NCI-H1105 (cell line): ENCODE measurements at places on chromosomes 6 and 20.

DNA sequence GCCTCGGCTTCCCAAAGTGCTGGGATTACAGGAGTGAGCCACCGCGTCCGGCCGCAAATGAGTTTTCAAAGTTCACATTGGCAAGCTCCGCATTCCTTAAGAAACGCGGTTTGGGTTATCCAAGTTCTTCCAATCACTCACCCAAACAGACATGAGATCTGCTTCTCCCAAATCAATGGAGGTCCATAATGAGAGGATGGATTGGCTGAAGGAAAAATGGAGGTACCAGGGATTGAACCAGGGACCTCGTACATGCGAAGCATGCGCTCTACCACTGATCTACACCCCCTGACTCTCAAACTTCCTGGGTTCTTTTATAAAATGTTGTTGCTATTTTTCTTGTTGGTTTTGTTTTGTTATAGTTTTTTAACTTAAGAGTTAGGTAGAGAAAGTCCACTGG, 170.0 kb downstream of the GPX5 start:
- no peak for DNase-seq

DNA sequence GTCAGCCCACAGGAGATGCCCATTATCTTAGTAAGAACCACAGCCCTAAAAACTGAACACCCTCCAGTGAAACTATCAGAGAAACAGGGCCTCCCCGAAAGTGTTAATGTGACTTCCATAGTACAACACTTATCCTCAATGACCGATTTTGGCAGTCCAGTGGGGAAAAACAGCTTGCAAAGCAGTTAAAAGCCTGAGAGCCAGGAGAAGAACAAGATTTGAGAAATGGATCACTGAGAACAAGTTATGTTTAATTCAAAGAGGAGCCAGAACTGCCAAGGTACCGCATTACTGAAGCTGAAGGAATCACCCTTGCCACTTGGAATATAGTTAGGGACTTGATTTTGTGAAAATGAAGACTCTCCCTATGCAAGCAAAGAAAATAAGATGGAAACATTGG, 236.9 kb downstream of the QKI start:
- no peak for DNase-seq

DNA sequence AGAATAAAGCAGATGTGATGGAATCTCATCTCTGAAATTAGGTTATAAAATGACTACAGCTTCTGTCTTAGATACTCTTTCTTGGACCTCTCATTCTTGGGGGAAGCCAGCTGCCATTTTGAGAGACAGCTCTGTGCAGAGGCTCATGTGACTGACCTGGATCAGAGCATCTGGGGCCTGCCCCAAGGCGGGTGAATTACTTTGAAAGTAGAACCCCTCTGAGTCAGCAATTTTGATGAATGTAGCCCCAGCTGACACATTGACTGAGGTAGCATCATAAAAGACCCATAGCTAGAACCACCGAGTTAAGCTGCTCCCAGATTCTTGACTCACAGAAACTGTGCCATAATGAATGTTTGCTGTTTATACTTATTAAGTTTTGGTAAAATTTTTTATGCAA, 124.5 kb downstream of the THEMIS start:
- no peak for DNase-seq

DNA sequence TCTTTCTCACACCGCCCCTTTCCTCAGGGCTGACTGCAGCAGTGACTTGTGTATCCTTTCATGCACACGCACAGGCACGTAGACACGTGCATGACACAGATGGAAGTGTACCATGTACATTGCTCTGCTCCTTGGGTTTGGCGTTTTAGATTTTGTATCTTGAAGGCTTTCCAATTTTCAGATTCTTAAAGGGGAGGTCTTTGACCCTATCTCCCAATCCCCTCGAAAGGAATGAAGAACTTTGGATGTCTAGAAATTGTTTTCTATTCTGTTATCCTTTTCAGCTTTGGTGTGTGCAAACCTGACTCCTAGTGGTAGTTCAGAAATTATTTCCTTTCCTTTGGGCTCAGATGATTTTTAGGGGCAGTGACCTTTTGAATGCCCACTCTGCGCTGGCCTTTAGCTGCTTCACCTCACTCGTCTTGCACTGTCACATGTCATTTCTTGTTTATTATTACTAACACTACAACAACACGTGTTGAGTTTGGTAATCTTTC, 63.0 kb downstream of the HIVEP1 start:
- DNase-seq, result no peak

DNA sequence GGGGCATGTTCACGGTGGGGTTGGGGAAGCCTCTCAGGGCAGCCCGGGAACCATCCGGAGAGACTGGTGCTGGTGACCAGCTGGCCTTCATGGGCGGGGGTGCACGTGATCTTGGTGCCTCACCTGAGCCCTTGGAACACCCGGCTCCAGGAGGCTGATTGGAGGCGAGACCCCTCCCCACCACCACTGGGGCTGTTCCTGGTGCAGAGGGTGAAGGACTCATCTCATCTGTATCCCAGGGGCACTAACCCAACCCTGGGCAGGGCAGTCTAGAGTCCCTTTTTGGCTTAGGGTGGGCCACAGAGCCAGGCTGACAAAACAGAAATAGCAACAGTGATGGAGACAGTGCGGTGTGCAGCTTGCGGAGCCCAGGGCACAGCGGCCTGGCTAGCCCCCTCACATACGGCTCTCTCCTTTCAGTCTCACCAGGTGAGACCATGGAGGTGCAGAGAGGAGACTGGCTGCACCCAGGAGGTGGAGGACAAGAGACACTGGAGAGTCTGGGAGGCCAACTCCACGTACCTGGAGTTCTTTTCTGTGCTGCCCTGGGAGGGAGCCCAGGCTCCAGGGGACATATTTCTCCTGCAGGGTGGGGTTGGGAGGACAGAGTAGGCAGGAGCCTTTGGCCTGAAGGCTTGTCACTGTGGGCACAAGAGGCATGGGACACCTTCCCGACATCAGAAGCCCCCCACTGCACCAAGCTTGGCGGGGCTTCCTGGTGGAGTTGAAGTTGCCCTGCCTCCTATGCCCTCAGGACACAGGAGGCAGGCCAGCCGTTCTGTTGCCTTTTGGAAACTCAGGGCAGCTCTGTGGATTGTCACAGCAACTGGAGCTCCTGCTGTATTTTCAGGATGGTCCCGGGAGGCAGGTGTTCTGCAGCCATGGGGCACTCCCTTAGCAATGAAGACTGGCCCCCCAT, 106.0 kb downstream of the SYCP2 start:
- no peak for DNase-seq

DNA sequence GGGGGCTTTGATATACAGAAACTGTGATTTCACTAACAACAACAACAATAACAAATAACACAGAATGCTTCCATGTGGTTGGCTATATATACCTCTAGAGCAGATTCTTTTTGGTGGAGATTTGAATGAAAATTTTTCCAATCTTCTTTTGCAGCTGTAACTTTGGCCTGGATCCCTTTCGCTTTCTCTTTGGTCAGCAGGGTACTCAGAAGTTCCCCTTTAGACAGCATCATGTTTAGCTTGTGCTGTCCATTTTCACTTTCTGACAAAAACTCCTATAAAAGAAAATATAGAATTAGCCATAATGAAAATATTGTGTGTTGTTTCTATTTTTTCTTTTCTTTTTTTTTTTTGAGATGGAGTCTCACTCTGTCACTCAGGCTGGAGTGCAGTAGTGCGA, 264.2 kb downstream of the SYNE1 start:
- no peak for DNase-seq

DNA sequence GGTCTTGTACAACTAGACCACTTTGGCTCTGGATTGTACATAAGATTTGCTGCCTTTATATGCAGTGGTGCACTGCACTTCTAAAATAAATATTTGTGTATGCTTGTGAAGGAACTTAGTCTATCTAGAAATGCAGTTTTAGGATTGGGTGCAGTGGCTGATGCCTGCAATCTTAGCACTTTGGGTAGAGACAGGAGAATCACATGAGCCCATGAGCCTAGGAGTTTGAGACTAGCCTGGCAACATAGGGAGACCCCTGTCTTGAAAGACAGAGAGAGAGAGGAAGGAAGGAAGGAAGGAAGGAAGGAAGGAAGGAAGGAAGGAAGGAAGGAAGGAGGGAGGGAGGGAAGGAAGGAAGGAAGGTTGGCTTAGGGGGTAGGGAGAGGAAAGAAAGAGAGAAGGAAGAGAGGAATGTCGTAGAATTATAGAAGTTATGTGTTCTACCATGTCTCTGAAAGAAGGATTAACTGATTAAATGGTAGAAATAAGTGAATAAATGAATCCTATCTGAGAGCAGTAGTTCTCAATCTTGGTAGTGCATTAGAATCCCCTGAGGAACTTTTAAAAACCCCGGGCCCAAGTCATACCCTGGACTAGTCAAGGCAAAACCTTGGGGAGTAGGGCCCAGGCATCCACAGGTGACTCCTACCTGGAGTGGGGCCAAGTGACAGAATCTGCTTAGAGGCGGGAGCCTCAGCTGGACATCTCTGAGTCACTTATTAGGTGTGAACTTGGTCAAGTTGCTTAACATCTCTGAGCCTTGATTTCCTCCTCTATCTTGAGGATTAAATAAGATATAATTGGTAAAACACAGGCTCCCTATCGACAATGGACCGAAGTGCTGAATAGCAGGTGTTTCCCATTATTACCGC, 130.3 kb downstream of the ZNF217 start:
- no peak for DNase-seq

GRCh38 chr6:165042912-165043311, 266.5 kb downstream of the C6orf118 start:
- DNase-seq, result no peak

GRCh38 chr20:31516166-31516565, 1.9 kb downstream of the HM13 start:
- no peak for DNase-seq

GRCh38 chr20:38181971-38182370, 16.9 kb upstream of the TGM2 start:
- DNase-seq, result no peak

GRCh38 chr6:154721460-154721859, 11.8 kb upstream of the SCAF8 start:
- DNase-seq, result no peak

DNA sequence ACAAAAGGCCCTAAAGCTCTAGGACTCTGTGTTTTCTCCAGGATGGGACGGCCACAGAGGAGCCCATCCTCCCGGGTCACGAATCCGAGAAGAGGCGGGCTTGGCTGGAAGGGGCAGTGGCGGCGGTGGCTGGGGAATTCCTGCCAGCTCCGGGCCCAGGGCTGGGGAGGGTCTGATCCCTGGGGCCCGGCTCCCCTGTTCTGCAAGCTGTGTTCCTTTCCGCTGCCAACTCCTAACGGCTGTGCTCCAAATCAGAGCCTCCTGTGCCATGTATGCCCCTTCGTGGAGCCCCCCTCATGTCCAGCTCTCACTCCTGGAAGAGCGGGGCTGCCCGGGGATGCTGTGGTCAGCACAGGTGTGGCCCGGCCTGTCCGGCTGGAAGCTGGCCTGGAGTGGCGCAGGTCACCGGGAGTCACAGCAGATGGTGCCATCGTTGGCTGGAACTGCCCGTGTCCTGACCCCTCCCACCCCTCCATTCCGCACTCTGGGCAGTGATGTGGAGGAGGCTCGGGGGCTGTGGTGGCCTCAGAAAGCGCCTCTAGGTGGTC, 88.2 kb upstream of the MPC1 start:
- DNase-seq, result no peak

DNA sequence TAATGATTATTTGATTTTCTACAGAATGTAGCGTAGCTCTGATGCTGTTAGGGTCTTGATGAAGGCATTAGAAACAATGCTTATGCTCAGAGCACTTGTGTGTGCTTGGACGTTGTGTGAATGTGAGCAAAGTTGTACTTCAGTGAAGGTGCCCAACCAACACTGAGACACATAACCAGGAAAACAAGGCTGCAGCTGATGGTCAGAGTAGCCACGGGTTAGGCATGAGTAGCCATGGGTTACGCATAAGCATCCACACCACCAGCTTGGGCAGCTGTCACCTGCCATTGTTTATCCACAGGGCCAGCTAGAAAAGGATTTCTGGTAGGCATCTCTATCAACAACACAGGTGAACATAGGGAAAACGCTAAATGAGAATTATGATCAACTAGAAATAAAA, 326.6 kb downstream of the NRN1 start:
- no peak for DNase-seq

GRCh38 chr6:9140172-9140571, 704.8 kb upstream of the SLC35B3 start:
- peak; percentile 96 for DNase-seq

DNA sequence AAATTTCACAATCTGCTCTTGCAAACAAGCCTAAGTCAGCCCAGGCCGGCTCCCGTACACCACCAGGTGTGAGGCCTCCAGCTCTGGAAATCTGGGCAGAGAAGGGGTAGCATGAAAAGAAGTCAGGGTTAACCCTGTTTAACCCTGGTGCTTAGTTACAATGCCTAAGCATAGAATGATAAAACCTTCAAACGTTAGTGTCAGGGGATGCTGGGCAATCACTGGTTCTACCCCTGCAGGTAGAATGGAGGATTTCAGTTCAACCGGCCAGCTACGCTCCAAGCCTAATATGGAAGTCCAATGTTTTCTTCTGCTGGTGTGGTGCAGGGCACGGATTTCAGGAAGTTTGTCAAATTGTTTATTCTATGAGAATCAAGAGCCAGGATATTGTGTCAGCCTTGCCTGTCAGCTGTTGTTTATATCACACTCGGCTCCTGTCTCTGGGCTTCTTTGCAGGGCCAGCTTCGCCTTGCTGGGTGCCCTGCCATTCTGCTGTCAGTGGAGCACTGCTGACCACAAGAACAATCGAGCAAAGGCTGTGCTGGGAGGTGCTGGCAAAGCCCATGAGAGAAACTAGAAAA, 20.2 kb upstream of the CD93 start:
- no peak for DNase-seq
